ENCODE measurements at places on chromosomes 3 and 15. TPM values are rescaled to one million over a fixed set of nuclear protein-coding genes. Genes with fewer than 3 reads are reported as not detected.

- no peak for ATAC-seq
Measured at GRCh38 chr3:45992133-45992729, 3.4 kb downstream of the FYCO1 start.

GRCh38 chr15:40918799-40919392 lies 10.2 kb upstream of the DLL4 start:
- peak; percentile 42 for ATAC-seq

Gene MAPKAPK3
- total RNA-seq, result 22.5 TPM

DNA sequence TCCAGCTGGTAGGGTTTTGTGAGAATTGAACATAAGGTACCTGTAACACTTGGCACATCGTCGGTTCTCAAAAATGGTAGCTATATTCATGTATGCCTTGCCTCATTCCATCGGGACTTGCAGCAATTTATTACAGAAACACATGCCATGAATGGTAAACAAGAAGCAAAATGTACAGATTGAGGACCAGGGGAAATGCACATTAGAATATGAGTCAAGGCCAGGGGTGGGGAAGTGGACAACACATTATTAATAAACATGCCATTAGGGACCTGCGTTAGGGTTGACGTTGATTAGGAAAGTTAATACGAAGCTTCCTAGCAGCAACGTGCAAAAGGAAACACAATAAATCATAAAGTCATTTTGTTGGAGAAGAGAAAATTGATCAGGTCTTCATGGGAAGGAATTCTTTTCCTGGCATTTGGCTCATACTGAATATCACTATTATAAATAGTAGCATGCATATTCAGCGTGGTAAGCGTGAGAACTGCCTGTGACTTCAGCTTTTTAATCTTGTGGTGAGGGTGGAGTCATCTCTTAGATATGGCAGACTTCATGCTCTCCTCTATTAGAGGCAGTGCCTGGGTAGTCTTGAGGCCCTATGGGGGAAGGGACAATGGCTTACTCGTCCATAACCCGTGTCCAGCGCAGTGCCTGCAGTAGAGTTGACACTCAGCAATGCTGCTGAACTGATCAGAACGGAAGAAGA lies 184.9 kb downstream of the SV2B start:
- no peak for ATAC-seq

Gene PLSCR4
- total RNA-seq, result 61.6 TPM

DNA sequence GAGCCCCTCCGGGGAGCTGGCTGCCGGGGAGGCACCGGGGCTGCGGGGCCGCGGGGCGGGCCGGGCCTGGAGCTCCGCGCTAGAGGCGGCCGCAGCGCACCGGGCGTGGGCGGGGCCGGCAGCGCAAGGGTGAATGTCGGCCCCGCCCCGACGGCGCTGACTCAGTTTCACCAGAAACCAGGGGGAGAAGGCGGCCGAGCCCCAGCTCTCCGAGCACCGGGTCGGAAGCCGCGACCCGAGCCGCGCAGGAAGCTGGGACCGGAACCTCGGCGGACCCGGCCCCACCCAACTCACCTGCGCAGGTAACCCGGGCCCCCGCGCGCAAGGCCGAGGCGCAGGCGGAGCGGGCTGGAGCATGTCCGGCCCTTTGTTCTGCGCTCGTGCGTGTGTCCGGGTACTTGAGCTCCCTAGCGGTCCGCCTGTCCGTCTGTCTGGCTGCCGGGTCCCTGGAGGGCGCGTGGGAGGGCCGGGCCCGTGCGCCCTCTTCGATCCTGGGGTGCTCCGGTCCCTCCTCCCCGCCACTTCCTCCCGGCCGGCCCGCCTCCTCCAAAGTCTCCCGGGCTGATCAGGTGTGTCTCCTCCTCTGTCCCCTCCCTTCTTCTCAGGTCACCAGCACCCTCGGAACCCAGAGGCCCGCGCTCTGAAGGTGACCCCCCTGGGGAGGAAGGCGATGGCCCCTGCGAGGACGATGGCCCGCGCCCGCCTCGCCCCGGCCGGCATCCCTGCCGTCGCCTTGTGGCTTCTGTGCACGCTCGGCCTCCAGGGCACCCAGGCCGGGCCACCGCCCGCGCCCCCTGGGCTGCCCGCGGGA lies at the start of gene SPINT1:
SPINT1 (plus strand) TSS at position 164 of the 811 bp plus-strand sequence; CDS start at position 671, 507 bp downstream.
- no peak for ATAC-seq

DNA sequence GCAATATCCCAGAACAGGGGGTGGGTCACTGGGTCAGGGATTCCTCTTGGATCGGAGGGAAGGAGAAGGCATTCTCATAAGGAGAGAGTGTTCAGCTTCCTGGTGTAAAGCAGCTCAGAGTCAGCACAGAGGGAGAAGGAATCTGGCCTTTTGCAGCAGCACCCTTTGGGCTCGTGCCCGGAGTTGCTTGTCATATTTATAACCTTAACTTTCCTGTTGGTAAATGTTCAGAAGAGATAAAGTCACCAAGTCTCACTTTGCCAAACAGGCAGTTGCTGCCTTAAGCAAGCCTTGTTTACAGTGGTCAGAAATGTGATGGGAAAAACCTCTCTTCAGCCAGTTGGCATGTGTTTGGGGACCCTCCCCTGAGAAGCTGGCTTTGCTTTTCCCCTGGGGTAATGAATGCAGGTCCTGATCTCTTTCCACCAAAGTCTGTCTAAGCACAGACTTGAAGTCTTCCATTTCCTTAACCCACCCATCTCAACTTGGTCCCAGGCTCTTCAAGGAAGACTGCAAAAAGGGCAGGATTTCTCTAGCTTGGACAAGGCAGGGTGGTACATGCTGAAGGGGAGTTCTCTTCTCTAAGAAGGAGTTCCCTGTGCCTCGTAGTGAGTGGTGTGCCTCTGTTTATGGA lies 206.9 kb upstream of the BHLHE40 start:
- peak; percentile 77 for ATAC-seq

Gene ZMYND10
- not detected for total RNA-seq

Gene LRRK1
- total RNA-seq, result 23.8 TPM

GRCh38 chr3:31240874-31241273 lies 291.9 kb upstream of the STT3B start:
- no peak for ATAC-seq

DNA sequence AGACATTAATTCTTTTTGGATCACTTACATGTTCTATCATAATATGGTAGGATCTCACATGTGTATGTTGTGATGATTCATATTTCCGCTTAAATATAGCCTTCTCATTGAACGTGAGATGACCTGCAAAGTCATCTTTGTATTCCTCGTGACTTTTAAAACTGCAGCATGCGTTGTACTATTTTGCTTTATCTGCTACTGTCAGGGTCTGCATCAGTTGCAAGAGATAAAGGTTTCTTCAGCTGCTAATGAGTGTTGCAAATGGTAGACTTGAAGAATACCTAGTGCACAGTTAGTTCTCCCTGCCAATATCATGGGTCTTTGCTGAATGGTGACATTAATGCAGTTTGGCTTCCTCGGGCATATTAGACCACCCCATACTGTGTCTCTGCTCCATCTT lies 31.8 kb downstream of the REC114 start:
- ATAC-seq, result no peak

Gene SKIC8
- 59.0 TPM for total RNA-seq

DNA sequence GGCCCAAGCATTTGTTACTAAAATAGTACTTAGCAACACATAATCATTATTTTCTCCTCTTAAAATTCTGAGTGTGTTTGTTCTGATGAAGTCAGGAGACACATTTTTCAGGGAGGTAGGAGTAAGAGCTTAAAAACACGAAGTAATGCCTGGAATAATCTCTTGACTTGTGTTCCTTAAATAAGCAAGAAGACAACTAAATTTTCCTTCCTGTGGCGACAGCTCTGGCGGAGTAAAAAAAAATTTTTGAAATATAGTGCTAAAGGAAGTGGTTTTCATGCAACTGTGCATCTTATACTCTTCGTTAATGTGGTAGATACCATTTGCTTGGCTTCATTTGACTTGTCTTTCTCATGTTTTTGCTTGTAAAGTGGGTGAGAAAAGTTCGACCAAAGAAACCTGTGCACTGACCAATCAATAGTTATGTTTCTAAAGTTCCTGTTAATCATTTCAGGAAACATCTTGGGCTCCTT lies 11.1 kb upstream of the MBNL1 start:
- no peak for ATAC-seq

DNA sequence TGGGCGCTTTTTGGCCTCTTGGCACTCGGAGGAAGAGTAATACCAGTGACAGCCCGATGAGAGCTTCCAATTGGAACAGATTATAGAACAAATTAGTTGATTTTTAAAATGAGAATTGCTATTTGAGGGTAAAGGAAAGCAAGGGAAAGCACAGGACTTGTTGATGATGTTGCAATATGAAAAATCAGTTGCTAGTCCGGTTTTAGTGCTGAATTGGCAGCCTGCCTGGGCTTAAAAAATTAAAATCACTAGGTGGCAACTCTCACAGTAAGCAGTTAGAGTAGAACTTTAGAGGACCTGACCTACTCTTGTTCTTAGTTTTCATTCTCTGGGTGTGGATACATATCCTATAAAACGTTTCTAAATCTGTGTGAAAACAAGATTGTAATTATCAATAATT lies 2.1 kb upstream of the SCAANT1 start:
- ATAC-seq, result no peak

Gene SENP7
- total RNA-seq, result 14.8 TPM

Gene SPINT1
- total RNA-seq, result 29.8 TPM

DNA sequence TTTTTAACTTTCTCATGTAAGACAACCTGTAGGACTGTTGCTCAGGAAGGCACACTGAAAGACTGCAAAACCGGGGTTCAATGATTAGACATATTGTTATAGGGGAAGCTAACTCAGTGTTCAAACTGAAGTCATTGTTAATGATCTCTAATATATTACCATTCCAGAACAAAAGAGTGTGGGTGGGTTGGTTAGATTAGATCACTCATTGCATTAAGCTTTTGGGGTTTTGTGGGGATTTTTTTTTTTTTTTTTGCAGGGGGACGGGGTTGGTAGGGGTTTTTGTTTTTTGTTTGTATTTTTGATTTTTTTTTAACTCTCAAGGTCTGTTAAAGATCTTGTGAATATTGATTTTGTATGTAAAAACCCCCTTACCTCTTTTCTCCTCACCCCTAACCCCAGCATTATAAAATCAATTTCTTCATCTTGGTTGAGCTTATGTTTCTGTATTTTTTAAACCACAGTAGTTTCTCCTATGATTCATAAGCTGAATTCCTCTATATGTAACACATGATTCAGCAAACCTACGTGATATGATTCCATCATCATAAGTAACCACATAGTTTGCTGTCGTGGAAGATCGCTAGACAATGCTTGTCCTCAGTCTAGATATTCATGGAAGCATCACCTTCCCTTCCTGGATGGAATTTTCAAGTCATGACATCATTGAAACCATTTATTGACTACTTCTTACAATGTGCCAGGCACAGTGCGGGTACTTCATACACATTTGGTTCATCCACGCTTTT lies 544.1 kb upstream of the MDFIC2 start:
- ATAC-seq, result no peak

- peak; percentile 0 for ATAC-seq
Measured at GRCh38 chr3:126983653-126984390, 907 bp downstream of the PLXNA1 start.

Gene CPEB1
- 3.2 TPM for total RNA-seq

Gene P3H2
- total RNA-seq, result 55.9 TPM

DNA sequence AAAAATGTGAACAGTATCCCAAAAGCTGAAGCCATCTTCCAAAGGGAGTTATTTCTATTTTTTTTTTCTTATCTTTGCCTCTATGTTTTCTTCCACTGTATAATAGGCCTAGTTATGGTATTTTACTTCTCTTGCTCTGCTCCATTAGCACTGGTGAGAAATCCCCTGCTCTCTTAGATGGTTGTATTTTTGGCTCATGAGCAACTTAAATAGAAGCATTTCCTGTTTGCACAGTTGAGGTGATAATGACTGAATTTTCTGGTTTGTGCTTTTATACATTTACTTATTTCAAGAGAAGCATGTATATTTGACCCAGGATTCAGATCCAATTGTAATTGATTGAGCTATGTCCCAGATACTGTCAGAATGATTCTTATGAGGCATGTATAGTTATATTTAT lies 61.6 kb upstream of the CD200R1L start:
- ATAC-seq, result no peak

GRCh38 chr3:150602426-150603152 lies 532 bp upstream of the SELENOT start:
- peak; percentile 6 for ATAC-seq

DNA sequence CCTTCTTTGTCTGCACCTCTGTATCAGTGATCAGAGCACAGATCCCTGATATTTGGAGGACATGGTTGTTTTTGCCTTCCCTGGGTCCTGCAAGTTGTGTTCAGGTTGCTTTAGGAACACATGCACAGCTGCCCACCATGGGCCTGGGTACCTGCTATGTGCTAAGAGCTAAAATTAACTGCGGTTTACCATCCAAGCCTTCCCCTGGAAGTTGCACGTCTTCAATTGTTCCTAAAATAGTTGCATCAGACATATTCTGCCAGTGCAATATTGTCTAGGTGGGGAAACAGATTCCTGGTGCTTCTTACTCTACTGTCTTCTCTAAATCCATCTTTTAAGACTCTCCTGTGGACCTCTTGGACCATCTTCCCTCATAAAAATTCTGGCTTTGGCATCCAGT lies 80.9 kb downstream of the PDE8A start:
- no peak for ATAC-seq

GRCh38 chr3:33312361-33312760 lies 35.1 kb downstream of the FBXL2 start:
- ATAC-seq, result no peak

GRCh38 chr3:54917862-54918261 lies 10.0 kb downstream of the LRTM1 start:
- ATAC-seq, result no peak

GRCh38 chr15:78921940-78922339 lies 22.9 kb downstream of the CTSH start:
- ATAC-seq, result no peak

- ATAC-seq, result peak; percentile 79
Measured at GRCh38 chr3:106728315-106729098, 648.7 kb upstream of the CCDC54 start.

Gene GABRR3
- not detected for total RNA-seq

DNA sequence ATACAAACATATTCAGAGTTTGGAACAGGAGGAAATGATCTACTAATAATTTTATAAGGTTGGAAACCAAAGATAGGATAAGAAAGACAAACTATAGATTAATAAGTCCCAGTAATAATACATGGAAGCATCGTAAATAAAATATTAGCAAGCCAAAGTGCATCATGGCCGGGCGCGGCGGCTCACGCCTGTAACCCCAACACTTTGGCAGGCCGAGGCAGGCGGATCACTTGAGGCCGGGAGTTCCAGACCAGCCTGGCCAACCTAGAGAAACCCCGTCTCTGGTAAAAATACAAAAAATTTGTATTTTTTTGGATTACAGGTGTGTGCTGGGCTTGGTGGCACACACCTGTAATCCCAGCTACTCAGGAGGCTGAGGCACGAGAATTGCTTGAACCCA lies 14.9 kb downstream of the MUC4 start:
- no peak for ATAC-seq

Gene CGNL1
- total RNA-seq, result 14.9 TPM

Measured in gastroesophageal sphincter (tissue), 4 donors.